ENCODE measurements at places on chromosomes 4 and X.

- no peak for DNase-seq
Measured at GRCh38 chr4:87410679-87411078, 11.7 kb upstream of the NUDT9 start.

DNA sequence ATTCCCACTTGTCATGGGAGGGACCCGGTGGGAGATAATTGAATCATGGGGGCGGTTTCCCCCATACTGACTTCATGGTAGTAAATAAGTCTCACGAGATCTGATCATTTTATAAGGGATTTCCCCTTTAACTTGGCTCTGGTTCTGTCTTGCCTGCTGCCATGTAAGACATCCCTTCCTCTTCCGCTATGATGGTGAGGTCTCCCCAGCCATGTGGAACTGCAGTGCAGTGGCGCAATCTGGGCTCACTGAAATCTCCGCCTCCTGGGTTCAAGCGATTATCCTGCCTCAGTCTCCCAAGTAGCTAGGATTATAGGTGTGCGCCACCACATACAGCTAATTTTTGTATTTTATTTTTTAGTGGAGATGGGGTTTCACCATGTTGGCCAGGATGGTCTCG lies 2.9 kb downstream of the HPGDS start:
- DNase-seq, result no peak

GRCh38 chr4:81622474-81623184 lies 150.9 kb upstream of the RASGEF1B start:
- no peak for DNase-seq

GRCh38 chr4:39354254-39354552 lies 12.0 kb downstream of the RFC1 start:
- DNase-seq, result no peak

- no peak for DNase-seq
Measured at GRCh38 chrX:124820738-124821137, 474.4 kb downstream of the SH2D1A start.

GRCh38 chrX:150146271-150146896 lies 208.1 kb upstream of the EOLA2 start:
- no peak for DNase-seq

DNA sequence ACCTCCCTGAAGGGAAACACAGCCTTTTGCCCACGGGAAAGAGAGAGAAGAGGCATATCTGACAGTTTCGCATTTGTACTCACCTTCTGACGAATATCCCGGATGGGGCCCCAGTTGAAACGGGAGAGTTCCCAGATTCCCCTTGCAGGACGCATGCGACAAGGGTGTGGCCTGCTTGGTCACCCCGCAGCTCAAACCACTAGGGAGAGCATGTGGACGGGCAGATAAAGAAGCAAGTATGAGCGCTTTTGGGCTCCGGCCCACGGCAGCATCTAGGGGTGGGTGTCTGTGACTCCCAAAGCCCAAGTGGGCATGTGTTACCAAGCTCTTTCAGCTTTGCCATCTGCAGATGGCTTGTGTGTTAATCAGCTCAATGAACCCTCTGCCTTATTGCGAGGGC lies 70.1 kb upstream of the MED14 start:
- DNase-seq, result no peak

DNA sequence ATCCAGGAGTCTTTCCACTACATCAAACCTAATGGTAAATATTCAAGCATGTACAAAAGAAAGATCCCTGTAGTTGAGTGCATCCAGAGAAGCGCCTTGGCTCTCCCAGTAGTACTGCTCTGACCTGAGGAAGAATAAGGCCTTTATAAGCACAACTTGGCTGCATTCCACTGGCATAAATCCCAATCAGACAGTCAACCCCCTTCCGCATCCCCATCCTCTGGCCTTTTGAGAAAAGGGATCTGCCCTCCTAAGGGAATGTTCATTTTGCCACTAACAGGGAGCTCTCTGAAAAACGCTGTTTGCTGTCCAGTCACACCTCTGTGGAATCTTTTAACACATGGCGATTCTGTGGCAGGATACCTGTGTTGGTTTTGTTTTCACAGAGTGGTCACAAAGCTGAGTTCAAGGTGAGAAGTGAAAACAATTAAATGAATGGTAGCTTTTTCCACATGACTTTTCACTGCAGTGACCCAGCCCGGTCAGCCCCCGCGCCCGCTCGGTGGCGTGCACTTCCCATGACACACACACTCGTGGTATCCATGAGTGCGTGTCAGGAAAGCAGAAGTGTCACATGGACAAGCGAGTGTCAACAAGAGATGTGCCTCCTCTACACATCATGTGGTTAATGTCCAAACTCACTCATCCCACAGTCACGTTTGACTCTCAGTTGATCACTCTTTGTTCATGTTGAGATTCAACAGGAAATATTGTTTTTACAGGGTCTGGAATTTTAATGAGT lies 112.2 kb upstream of the ENPP6 start:
- DNase-seq, result no peak

- no peak for DNase-seq
Measured at GRCh38 chrX:44261286-44261685, 82.2 kb downstream of the EFHC2 start.

GRCh38 chrX:103338663-103339062 lies 8.6 kb downstream of the TCEAL7 start:
- no peak for DNase-seq

GRCh38 chr4:40576651-40577480 lies 52.8 kb downstream of the RBM47 start:
- no peak for DNase-seq

- no peak for DNase-seq
Measured at GRCh38 chrX:56790778-56791177, 61.7 kb downstream of the NBDY start.

GRCh38 chr4:3168029-3168428 lies 80.9 kb upstream of the MSANTD1 start:
- no peak for DNase-seq

GRCh38 chr4:48342606-48342880 lies 1.2 kb downstream of the SLAIN2 start:
- DNase-seq, result no peak

- no peak for DNase-seq
Measured at GRCh38 chrX:20263474-20263873, 3.2 kb downstream of the RPS6KA3 start.

DNA sequence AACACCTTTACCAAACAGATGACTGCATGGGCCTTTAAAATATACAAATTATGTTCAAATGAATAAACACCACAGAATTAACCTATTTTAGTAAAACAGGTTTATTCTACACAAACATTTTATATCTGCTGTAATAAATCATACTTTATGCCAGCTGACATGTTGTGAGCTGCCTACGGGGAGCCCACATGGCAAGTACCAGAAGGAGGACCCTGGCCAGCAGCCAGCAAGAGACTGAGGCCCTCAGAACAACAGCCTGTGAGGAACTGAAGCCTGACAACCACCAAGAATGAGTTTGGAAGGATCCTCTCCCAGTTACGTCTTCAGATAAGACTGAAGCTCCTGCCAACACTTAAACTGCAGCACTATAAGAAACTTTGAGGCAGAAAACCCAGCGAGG lies 377.0 kb downstream of the PDGFC start:
- DNase-seq, result peak; percentile 5

DNA sequence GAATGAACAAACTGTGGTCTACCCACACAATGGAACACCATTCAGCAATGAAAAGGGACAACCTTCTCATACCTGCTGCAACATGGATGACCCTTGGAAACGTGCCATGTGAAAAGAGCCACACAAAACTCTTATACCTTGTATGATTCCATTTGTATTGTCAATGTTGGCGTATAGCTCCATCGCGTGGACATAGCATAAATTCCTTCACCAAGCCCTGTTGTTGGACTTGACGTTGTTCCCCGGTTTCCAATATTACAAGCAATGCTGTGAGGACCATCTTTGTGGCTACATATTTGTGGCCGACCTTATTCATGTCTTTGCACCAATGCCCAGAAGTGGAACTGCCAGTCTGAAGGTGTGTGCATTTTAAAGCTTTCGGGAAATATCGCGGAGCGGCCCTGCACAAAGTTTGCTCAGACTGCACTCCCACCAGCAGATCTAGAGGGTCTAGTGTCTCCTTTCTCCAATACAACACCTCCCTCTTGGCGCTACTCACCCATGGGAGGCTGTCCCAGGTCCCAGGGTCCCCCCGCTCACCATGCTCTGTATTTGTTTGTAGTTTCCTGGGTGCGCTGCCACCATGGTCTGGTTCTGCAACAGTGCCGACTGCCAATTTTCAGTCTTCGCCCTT lies at the start of gene CLDN34:
CLDN34 (plus strand) TSS at position 584 of the 634 bp plus-strand sequence; CDS start at position 584, 0 bp downstream.
- no peak for DNase-seq

All from NCI-H2081 treated with DMSO at 0.1 percent for 48 hours (cell line).